ENCODE measurements at places on chromosomes 7 and 10.
A peak's percentile ranks its signal among the peaks of the same experiment; 100 is the strongest.

DNA sequence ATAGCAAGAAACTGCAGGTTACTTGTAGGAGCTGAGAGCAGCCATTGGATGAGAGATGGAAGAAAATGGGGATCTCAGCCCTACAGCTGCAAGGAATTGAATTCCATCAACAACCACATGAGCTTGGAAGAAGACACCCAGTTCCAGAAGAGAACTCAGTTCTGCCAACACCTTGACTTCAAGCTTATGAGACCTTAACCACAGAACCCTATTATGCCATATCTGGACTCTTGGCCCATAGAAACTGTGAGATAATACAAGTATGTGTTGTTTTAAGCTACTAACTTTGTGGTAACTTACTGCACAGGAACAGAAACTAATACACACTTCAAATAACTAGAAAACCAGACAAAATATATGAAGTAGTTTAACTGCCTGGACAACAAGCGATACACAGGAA, 212.4 kb upstream of the CACNA2D1 start:
- no peak for DNase-seq

DNA sequence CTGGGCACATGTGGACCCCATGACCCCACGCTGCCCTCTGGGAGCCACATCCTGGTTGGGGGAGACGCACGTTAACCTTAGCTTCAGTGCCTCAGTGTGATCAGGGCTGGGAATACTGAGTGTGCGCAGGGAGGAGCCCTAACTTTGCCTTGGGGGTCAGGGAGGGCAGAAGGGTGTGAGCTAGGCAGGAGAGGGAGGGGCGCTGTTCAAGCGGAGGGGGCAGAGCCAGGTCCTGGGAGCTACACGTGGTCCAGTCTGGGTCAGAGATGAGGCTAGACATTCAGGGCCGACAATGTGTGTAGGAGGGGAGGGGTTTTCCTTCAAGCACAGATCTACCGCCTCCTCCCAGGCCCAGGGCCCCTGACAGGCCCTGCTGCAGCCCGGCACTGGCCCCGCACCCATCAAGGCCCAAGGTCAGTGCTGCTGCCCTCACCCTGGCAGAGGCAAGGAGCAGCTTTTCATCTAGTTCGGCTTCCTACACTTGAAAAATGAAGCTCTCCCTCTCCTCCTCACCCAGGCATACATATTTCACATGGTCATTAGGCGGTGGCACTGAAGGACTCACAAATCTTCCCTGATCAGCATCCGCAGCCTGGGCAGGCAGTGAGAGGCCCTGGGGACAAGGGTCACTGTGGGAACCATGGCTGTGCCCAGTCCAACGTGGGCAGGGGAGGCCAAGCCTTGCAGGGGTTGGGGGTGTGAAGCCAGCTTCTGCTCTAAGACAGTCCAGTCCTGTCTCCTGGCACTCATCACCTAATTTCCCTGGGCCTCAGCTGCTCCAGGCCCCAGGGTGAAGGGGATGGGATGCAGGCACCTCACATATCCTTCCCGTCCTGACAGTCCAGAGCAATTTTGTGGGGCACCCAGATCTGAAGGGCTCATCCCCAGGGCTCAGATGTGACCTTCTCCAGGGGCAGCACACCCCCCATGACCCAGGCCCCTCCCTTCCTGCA, 47.3 kb downstream of the C10orf105 start:
- DNase-seq: no peak

- DNase-seq: no peak
Observed at GRCh38 chr10:80861882-80862281, 324.2 kb downstream of the SH2D4B start.

GRCh38 chr10:82668221-82668895, 793.4 kb downstream of the NRG3 start:
- peak; percentile 36 for DNase-seq

DNA sequence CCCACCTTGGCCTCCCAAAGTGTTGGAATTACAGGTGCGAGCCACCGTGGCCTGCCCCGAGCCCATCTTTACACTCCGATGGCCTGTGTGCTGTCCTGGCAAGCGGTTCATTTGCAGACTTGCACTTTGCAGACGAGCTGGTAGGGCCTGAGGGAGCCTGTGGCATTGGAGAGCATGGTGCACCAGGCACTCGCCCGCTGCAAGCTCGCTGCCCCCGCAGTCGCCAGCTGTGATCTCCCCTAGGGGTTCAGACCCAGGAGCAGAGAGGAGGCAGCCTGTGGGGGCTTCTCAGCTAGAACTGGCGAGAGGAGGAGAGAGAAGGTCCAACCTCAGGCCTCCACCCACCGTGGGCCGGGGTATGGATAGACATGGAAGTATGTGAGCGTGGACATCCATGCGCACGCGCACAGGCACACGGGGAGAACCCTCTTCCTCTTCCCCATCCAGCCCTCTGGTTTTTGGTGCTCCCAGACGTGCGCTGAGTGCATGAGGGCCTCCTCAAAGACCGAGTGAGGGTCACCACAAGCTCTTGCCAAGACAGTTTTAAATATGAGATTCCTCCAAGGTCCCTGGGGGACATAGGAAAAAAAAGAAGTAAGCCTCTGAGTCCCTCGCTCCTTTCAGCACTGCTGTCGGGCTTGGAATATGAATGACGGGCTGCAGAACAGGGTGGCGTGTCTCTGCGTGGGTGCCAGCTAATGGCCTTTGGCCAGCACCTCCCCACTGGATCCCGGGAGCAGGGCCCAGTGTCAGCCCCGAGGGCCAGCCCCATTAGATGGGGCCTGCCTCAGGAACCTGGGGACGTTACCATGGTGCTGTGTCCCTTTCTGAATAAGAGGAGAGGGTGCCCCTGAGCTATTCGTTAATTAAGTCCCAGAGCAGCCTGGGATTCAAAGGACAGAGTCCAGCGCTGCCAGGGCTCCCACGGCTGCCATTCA, 15.1 kb upstream of the TTYH3 start:
- DNase-seq: peak; percentile 51

DNA sequence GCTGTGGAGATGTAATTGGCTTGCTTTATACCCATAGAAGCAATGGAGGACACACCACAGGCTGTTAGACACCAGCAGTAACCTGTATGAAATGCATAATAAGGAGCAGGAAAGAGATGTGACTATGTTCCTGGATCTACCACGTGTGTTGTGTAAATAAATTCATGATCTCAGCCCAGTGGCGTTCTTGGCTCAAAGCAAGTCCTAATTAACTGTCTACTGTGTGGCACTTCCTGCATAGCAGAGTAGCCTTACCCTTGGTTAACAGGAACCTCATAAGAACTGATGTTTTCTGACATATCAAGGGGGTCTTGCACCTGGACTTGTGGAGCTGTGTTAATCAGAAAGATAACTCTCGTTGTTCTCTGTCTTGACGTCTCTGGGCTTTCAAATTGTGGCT, 25.7 kb upstream of the FAM180A start:
- DNase-seq: no peak
